ENCODE measurements at places on chromosomes 13 and 19. TPM values are rescaled to one million over a fixed set of nuclear protein-coding genes. Genes with fewer than 3 reads are reported as not detected.

Gene COX7A1
- not detected for total RNA-seq

Gene SLC10A2
- total RNA-seq, result not detected

DNA sequence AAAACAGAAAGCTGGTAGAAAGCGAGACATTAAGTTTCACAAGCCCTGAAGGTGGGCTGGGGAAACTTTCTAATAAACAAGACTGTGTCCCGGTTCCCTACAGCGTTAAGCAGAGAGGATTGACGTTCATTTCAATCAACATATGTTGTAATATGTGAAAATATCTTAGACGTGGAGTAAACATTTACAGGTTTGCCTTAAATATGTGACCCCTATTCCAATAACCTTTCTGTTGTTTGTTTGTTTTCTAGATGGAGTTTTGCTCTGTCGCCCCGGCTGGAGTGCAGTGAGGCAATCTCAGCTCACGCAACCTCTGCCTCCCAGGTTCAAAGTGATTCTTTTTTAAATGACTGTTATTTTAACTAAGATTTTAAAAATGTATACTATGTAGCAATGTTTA lies 526.2 kb downstream of the SUCLA2 start:
- no peak for DNase-seq

- no peak for DNase-seq
Observed at GRCh38 chr19:5553892-5554291, 13.9 kb downstream of the TINCR start.

Data from activated CD8-positive, alpha-beta memory T cell treated with anti-CD3 and anti-CD28 coated beads, Interleukin-2, amount 10 ng/mL, durations not matched to agents 7 days and 5 days (primary cell).